ENCODE measurements at places on chromosomes 7 and 10. TPM values are rescaled to one million over a fixed set of nuclear protein-coding genes. Genes with fewer than 3 reads are reported as not detected.

DNA sequence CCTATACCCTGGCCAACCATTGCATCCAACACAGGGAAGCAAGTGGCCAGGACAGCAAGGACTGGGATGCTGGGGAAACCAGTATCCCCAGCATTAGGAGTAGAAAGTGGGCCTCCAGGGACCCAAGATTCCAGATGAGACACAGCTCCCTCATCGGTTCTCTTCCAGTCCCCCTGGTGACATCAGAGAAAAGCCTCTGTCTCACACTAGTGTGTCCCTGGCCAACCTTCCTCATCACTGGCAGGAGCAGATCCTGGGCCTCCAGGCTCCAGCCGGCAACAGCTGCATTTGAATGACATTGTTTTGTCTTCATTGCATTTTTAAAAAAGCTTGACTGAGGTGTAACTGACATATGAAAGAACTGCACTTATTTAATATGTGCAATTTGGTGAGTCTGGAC, 177.3 kb upstream of the LYZL2 start:
- DNase-seq: no peak

DNA sequence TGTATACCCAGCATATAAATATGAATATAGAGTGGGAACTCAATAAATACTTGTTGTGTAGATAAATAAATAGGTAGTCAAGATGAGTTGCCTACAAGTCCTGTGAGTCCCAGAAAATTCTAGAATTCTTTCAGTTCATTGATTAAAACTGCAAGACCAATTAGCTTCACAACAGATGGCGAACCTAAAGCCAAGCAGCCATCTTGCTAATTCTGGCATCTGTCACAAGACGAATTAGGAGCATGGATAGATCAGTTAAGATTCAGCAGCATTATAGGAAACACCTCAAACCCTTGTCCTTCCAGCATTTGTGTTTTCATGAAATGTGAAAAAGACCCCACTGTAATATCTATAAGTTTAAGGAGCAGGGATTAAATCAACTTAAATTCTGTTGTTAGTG, 552.7 kb downstream of the MAGI2 start:
- no peak for DNase-seq

GRCh38 chr7:51060536-51060935, 256.1 kb downstream of the COBL start:
- no peak for DNase-seq

The CYP26C1 gene
- total RNA-seq: not detected

All from heart right ventricle (tissue), 16 donors.